ENCODE measurements at places on chromosomes 4 and X.

DNA sequence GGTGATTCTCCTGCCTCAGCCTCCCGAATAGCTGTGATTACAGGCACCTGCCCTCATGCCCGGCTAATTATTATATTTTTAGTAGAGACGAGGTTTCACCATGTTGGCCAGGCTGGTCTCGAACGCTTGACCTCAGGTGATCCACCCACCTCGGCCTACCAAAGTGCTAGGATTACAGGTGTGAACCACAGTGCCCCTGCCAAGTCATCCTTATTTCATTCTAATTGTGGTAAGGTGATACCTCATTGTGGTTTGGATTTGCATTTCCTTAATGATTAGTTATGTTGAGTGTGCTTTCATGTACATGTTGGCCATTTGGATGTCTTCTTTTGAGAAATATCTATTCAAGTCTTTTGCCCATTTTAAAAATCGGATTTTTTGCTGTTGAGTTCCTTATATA, 93.0 kb downstream of the USP9X start:
- DNase-seq: no peak

- no peak for DNase-seq
These were observed 172.3 kb downstream of the SPRY1 start for GRCh38 chr4:123568936-123569335.

- DNase-seq: no peak
These were observed 16.6 kb downstream of the AP1S2 start for GRCh38 chrX:15838017-15838416.

GRCh38 chr4:150238591-150238990, 160.3 kb downstream of the DCLK2 start:
- no peak for DNase-seq

DNA sequence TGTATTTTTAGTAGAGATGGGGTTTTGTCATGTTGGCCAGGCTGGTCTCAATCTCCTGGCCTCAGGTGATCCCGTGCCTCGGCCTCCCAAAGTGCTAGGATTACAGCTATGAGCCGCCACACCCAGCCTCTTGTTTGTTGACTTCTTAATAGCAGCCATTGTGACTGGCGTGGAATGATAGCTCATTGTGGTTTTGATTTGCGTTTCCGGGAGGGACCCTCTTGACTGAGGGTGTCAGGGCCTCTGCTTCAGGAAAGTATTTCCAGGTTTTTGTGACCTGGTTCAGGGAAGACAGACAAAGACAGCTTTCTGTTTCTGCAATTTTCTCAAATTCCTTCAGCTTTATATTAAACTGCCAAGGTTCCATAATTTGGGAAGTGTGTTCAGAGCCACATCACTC, 15.1 kb downstream of the CSF2RA start:
- no peak for DNase-seq

DNA sequence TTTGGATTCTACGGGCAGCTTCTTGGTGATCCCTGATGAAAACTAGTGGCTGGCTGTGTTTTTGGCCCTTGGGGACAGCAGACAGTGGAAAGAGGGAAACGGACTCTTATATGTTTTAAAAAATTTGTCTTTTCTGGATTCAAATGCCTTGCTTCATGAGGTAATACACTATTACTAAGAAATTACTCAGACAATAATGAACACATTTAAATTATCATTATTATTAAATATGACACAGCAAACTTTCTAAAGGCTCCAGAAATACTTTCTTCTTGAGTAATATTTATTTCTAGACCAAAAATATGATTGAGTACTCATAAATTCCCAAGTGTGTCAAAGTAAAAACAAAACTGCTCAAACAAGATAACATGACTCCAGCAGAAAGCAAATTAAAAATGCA, 520.7 kb upstream of the AADAT start:
- no peak for DNase-seq

GRCh38 chrX:47191331-47191730, 2.3 kb upstream of the UBA1 start:
- DNase-seq: no peak

DNA sequence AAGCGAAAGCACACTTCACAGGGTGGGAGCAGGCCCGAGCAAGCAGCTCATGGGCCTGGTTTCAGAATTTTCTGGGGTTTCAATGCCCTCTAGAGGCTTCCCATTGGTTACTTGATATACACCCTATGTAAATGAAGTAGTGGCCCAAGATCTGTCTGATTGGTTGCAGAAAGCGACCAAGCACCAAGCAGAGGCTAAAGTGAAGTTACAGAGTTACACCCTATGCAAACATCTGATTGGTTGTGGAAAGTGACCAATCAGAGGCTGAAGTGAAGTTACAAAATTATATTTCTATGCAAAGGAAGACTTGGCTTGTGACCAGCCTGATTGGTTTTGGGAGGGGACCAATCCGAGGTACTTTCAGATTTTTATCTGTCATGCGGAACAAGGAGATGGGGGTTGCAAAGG, 8.2 kb downstream of the FHIP1A start:
- DNase-seq: no peak

- no peak for DNase-seq
These were observed 93.6 kb downstream of the RBM47 start for GRCh38 chr4:40536032-40536431.

DNA sequence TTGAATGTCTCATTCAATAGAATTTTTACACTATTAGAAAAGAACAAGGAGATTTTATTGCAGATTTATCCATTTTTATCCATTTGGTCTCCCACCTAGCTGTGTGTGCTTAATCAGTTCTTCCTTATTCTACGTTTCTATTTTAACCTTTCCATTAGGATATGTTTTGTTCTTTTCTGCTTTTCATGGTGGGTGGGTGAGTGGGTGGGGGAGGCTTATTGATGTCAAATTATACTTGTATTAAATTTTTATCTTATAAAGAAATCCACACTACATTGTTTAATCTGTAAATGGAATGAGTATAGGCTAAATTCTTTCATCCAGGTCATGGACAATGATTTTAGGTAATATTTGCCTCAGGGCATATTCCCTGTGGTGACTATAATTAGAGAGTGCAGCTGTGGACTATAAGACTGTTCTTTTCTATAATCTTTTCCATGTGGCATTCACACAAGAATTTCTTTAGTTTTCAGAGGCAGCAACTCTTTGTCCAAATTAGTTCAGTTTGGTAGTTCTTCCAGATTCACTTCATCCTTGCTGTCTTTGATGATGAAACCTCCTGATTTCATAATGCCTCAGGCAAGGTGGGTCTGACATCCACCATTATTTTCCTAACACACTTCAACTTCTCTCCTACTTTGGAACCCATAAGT, 2451.8 kb downstream of the PCDH7 start:
- no peak for DNase-seq

DNA sequence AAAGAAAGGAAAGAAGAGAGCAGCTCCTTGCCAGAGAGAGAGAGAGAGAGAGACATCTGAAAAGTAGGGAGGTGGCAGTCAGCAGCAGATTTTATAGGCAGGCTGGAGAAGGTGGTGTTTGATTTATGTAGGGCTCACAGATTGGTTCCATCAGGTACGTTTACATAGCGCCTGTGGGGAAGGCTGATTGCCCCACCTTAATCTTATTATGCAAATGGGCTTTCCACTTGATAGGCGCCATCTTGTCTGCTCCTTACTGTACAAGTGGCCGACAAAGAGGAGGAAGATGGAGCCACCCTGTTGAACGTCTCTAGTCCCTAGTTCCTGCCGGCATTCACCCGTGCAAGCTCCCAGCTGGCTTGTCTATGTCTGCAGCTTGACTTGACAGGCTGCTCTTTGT, 49.1 kb upstream of the DHRSX start:
- DNase-seq: no peak

- DNase-seq: no peak
These were observed 564 bp downstream of the FAM149A start for GRCh38 chr4:186104890-186105646.

DNA sequence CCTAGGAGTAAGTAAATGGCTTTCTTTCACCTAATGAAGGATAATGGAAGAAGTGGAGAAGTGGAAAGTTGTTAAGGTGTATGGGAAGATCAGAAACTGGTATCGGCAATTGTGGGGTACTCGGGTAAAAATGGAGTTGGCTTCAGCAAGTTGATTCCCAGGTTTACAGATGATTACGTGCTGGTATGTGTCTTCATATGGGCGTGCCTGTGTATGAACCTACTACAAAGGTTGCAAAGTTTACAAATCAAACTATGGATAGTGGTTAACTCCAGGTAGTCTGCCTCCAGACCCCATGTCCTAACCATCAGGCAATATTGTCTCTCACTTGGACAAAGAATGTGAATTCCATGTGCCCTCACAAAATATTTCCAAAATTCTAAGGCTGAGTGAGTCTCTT, 773 bp downstream of the TLR3 start:
- DNase-seq: no peak

DNA sequence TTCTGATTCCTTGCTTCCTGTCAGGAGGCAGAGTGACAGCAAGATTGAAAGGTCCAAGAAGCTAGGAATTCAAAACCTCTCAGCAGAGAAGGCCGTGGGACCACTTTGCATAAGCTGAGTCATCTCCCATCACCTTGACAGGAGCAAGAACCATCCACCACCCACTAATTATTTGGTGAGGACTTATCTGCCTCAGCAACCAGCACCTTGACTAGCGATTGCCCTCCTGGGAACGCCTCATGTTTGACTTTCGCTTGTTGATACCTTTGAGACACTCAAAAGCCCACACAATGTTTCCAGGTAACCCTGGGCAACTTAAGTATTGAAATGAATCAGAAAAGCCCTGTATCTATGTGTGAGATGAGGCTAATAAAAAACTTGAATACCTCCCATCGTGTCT, 233.5 kb upstream of the GYPA start:
- no peak for DNase-seq

GRCh38 chr4:41465146-41465761, 72.7 kb upstream of the LIMCH1 start:
- DNase-seq: no peak

DNA sequence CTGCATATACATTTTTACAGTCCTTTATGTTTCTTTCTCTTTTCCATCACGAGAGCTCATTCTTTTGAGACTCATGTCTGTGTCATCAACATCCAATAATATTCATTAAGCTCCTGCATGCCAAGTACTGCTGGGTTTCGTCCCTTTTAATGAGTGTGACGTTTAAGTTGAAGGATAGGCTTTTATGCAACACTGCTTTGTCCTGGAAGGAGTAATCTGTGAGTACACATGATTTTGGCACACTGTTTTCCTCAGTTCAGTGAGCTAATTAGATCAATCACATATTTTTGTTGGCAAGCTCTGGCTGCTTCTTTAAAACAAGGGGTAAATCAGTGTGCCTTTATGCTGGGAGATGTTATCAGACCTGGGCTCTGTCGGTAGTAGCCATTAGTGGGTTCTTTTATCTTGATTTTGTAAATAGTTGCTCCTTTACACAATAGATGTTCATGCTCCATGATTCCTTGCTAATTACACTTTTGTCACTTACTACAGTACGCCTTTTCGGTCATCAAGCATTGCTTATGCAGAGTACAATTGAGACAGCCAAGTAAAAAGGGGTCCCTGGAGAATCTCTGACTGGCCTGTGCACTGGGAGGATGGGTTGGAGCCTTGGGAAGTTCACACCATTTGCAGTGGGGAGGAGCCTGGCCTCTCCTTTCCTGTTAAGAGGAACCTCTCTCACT, 132.6 kb downstream of the FHIP1A start:
- DNase-seq: no peak

GRCh38 chr4:8269535-8270417, at the start of gene HTRA3:
Gene HTRA3, plus strand, starts transcription at chr4:8269754. Its CDS starts 215 bp downstream, at chr4:8269969.
- DNase-seq: no peak

DNA sequence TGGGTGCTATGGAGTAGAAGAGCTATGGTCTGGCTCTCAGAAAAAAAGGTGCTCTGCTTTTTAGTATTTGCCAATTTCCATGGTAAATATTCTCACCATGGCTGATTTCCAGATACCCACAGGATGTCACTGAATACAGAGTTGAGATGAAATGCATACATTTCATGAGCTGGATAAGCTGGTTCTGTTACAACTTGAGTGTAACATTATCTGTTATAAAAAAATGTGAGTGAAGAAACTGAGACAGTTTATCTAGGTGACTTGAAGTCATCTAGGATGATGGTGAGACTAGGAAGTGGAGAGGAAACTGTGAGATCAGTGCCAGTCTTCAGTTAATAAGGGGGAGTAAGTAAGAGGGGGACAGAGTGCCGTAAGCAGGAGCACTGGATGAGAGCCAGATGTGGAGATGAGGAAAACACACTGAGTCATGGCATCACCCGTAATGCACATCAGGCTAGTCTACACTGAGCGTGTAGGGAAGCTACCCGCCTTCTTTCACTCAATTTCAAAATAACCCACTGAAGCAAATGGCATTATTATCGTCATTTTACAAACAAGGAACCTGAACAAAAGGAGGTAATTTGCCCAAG, 5.0 kb downstream of the HPSE start:
- no peak for DNase-seq

- DNase-seq: no peak
These were observed 656.7 kb downstream of the GABRG1 start for GRCh38 chr4:45467157-45467556.

GRCh38 chrX:68659786-68660185, 12.3 kb downstream of the STARD8 start:
- no peak for DNase-seq

DNA sequence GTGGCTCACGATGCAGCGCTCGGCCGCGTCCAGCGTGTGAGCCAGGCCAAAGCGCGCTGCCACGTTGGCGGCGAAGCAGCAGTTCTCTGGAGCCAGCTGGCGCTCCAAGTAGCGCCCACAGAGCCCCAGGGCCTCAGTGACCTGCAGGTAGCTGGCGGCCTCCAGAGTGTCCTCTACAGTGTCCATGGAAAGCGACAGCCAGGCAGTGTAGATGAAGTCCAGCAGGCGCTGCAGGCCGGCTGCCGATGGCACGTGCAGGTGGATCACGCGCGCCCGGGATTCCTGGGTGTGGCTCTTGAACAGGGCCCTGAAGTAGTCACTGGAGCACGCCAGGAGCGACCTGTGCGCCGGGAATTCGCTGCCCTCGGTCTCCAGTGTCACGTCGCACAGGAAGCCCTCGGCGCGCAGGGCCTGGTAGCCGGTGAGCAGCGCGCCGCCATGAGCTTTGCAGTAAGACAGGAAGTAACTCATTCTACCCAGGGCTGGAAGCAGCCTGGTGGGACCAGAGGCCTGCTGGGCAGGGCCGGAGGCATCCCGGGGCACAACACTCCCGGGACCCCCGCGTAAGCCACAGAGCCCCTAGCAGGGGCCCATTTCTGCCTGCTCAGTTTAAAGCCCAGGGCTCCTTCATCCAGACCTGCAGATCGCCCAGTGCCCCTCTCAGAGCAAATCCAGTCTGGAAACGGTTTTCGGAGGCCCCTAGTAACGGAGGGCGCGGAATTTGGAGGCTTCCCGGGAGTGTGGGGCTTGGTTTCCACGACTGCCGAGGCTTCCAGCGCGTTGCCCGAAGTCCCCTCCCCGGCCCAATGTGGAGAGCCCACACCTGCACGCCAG, 595 bp downstream of the KLHL34 start:
- DNase-seq: no peak

- DNase-seq: no peak
These were observed 39.0 kb downstream of the GABRA3 start for GRCh38 chrX:152412105-152412504.

- DNase-seq: no peak
These were observed 185.1 kb downstream of the NPNT start for GRCh38 chr4:106080376-106080775.

Data from tibial artery (tissue), 4 donors.